ENCODE measurements at places on chromosomes 6 and 20. TPM values are rescaled to one million over a fixed set of nuclear protein-coding genes. Genes with fewer than 3 reads are reported as not detected.

DNA sequence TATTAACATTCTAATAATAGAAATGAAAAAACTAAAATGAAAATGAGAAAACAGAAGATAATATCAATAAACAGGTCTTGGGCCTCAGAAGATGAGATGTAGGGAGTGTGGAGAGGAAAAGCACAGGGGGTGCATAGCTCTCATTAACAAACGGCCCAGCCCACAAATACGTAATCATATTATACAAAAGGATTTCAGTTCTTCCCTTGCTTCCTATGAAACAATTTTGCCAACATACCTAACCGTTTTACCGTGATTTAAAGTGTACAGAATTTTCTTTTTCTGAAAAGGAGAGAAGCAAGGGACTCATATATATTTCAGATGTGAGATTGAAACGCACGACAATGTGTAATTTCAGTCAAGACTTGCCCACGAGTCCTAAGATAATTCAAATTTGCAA lies 136.0 kb downstream of the HFE start:
- DNase-seq, result peak; percentile 84

DNA sequence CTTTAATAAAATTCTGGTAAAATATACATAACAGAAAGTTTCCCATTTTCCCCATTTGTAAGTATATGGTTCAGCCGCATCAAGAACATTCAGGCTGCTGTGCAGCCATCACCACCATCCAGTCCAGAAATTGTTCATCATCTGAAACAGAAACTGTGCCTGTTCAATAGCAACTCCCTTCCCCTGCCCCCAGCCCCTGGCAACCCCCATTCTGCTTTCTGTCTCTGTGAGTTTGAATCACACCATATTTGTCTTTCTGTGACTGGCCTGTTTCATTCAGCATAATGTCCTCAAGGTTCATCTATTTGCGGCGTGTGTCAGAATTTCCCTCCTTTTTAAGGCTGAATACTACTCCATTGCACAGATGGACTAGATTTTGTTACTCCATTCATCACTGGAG lies 19.1 kb downstream of the VSTM2L start:
- no peak for DNase-seq

DNA sequence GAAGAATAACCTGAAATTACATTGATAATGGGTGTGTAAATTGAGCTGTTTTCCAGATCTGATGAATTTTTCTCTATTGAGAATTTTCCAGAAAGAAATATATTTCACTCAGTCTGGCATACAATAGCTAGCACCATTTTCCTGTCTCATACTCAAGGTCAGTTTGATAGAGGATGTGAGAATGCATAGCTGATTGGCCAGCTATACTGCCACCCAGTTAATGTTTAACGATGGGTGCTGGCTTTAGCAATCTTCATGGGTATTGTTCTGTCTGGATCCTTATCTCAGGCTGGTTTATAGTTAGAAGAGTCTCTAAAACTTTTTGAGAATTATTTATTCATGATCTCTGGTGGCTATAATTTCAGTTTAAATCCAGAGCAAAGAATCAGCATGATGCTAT lies 147.4 kb downstream of the HDGFL1 start:
- no peak for DNase-seq

DNA sequence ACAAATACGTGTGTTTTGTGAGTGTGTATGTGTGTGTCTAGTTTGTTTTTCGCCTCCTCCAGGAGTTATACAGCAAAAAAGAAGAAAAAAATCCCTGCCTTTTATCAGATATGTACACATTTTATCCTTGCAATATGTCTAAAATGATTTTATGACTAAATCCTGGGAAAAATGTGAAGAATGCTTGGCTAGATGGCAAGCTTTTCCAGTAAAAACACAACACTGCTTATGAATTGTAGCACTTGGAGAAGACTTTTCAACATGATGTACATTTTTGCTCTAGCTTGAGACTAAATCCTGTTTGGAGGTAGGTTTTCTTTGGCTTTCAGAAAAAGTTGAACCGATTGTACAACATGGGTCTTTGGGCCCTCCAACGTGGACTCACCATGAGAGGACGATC lies 160.2 kb downstream of the GMPR start:
- no peak for DNase-seq

Gene ALDH8A1
- total RNA-seq, result not detected

- no peak for DNase-seq
Measured at GRCh38 chr20:57435105-57435497, 43.9 kb downstream of the RBM38 start.

Measured in tongue (tissue), 3 donors.